ENCODE measurements at places on chromosomes 11 and 22.

GRCh38 chr11:77095551-77096490, 6.8 kb upstream of the OMP start:
- DNase-seq = no peak

GRCh38 chr11:75238595-75239440, 1.8 kb upstream of the TPBGL start:
- DNase-seq = no peak

DNA sequence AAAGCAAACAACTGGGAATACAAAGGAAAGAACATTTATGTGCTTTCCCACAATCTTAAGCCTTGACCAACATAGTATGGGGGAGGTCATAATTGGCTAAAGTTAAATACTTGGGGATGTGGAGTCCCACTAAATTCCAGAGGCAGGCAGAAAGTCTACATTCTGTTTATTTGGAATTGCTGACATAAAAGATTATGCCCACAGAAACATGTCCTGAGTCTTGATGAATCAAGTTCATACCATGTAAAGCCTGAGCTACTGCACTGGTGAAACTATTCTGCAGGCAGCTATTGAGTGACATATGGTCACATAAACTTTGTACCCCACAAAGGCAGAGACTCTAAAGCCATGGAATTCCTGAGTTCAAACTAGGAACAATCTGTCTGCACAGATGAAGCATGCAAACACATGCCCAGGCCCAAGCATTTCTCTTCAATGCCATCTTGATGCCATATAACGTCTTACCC, 69.9 kb upstream of the CHRM4 start:
- no peak for DNase-seq

DNA sequence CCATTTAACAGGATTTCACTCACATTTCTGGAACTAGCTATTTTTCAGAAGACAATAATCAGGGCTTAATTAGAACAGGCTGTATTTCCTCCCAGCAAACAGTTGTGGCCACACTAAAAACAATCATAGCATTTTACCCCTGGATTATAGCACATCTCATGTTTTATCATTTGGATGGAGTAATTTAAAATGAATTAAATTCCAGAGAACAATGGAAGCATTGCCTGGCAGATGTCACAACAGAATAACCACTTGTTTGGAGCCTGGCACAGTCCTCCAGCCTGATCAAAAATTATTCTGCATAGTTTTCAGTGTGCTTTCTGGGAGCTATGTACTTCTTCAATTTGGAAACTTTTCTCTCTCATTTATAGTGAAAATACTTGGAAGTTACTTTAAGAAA, 9.2 kb downstream of the PRSS23 start:
- DNase-seq = no peak

- no peak for DNase-seq
These were observed 153.4 kb downstream of the CACNA1I start for GRCh38 chr22:39723899-39724351.

GRCh38 chr11:2689651-2690575, 9.9 kb downstream of the KCNQ1OT1 start:
- DNase-seq = no peak

DNA sequence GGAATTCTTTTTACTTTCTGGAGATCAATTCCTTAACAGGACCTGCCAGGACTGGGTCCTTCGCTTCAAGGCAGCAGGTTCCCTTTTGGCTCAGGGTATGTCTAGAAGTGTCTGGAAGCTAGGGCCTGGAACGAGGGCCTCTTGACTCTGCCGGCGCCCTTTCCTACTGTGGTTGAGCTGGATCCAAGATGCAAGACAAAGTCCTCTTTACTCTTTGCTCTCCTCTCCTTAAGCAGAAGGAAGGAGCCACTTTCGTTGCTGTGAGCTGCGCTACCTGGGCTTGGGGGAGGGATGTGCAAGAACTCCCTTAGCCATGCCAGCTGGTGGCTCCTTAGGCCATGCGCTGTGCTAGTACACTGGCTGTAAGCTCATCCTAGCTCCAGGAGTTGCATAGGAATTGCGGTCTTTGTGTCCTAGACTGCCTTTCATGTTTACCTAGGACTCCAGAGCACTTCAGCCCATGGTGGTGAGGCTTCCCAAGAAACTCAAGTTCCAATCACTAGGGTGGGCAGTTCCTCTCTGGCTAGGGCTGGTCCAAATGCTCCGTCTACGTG, 18.1 kb downstream of the GLB1L2 start:
- no peak for DNase-seq

GRCh38 chr11:119699227-119699626, 29.8 kb downstream of the NECTIN1 start:
- no peak for DNase-seq

- no peak for DNase-seq
These were observed 28.8 kb downstream of the KLHL22 start for GRCh38 chr22:20466659-20467379.

DNA sequence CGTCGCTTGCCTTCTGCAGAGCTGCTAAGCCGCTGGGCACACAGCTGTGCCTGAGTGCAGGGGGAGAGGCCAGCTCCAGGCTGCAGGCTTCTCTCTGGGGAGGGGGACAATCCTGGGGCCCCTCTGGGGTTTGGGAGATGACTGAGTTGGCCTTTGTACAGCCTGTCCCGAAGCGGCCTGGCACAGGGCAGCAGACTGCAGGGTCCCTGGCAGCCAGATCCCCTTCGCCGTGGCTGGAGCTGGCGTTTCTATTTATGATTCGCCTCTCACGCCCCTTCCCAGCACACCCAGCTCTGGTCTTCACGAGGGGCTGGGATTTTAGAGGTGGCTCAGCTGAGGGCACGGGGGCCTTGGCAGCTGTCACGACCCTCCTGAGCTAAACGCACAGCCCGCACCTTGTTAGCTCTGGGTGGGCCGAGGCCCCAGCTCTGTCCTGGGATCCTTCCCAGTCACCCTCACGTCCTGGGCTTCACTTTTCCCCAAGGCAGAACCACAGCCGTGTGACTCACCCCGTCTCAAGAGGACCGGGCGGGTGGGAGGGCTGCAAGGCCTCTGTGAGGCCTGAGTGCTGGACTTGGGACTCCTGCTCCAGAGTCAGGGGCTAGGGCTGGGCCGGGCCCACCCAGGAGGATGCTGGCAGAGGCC, 18.4 kb downstream of the OSBPL5 start:
- DNase-seq = no peak

GRCh38 chr11:131734871-131735270, 364.5 kb downstream of the NTM start:
- no peak for DNase-seq

DNA sequence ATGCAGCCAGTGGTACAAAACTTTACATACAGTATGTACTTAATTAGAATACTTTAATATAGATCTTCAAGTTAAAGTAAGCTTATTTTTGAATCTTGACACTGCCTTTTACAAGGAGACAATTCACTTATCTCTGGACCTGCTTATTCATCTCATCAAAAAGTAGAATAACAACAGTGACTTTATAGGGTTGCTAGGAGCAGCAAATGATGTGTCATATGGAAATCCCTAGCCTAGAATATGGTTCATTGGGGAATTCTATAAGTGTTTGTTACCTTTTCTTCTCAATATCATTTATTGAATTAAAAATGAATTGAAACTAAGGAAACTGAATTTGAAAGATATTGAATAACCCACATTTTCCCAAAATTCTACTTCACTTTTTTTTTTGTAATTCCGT, 45.0 kb upstream of the FIBIN start:
- no peak for DNase-seq

DNA sequence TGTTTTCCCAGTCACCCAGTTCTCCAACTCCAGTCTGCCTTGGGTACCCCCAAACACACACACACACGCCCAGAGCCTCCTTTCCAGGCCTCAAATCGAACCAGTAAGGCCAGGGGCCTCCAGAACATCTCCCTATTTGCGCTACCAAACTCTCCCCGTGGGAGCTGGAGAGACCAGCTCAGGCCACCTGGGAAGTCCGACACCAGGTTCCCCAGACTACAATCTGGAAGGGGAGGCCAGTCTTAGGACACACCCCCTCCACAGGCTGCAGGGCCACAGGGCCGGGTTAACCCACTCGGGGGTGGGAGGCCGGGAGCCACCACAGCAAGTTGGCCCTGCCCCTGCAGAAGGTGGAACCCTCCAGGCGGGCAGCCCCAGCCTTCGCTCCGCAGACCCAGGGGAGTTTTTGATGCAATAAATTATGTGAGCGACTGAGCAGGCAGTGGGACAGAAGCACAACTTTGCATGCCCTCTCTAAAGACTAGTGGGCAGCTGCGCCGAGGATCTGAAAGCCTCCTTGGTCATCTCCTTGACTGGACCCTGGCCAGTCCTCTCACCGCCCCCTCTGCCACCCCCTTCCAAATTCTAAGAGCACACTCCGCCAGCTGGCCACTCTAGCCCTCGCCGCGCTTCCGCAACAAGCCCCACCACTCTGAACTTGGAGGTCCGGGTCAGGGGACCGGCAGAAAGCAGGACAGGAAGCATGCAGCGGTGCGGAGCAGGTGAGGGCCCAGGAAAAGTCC, 2.8 kb downstream of the IGF2 start:
- no peak for DNase-seq

Measured in caudate nucleus (tissue), 63 donors.